ENCODE measurements at places on chromosomes 11 and 22. TPM values are rescaled to one million over a fixed set of nuclear protein-coding genes. Genes with fewer than 3 reads are reported as not detected.

DNA sequence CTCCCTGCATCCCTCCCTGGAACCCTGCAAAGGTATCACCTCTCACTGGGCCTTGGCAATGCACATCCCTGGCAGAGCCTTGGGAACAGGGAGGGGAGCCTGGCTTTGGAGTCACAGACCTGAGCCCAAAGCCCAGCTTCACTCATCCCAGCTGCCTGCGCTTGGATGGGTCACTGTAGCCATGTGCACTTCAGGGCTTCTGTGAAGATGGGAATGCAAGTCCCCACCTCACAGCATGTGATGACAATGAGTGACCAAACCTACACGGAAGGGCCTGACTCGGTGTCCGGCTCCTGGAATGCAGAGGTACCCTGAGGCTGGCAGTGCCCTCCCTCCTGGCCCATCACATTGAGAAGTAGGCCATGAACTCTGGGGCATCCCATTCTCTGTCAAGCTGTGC is 22.8 kb upstream of the BAIAP2L2 start:
- DNase-seq: no peak

DNA sequence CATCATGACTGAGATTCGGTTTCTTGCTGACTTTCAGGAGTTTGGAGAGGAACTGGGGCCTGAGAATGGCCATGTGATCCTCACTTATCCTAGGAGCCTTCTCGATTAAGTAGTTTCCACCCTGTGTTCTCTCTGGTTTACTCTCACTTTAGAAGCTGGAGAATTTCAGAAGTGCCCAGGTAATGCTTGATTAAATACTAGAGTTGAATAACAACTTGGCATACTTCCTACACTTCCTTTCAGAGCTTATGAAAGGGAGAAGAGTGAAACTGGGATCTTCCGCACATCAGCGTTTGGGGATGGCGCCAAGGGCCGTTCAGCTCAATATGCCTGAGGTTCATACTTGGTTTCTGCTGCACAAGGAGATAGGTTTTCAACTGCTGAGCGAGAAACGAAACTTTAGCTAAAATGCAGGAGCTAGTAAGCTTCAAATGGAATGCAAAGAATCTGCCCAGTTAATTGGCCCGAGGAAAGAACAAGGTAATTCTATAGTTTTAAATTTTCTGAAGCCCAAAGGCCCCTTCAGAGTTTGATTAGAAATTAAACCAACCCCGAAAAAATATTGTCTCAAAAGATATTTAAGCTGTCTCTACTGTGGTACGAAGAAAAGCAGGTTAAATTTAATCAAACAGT is 823 bp upstream of the MUC15 start:
- no peak for DNase-seq

DNA sequence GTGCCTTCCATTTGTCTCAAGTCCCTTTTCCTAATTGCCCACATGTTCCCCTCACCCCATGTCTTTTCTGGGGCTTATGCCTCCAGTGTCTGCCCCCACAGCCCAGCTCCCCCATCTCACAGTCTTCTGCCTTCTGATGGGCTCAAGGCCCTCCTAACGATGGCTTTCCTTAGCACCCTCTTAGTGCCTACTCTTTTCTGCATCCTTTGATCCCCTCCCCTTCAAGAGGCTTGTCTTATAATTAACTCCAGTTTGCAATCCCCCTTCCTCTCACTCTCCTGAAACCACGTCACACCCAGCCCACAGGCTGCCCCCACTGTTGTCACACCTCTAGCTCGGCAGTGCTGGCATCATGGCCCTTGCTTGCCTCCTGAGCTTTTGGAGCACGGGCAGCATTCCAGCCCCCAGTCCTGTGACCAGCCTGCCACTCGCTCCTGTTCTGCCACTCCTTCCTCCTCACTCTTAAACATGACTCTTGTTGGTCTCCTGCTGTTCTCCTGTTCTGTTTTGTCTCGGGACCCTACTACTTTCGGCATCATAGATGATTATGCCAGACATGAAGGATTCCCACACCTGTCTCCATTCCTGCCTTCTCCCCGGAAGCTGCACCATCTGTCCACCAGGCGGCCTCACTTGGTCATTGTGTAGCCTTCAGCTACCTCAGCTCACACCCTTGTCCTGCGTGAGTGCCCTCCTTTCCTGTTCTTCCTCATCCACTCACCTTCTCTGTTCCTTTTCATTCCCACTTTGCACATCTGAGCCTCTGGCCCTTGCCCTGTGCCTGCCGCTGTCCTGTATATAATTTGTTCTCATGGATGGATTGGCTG is 26.1 kb downstream of the UBE2L3 start:
- no peak for DNase-seq

GRCh38 chr11:103949781-103950180 is 86.7 kb upstream of the DDI1 start:
- DNase-seq: no peak

The MYO7A gene
- 0.45 TPM for total RNA-seq

The ARHGAP20 gene
- 20.0 TPM for total RNA-seq

DNA sequence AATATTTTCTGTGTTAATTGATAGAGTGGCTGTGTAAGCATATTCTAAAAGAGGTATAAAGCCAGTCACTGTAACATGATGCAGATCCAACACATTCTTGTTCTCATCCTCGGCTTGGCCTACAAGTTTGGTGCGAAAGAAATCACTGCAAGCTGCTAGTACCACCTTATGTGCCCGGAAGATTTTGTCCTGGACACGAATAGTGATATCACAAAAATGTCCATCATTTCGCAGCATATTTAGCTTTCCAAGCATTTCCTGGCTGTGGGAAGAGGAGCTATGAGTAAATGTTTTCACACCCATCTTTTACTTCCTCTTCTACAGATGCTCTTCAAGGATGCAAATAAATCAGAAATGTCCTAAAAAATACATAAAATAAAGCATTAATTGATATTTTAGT is 53.1 kb downstream of the ZBTB44 start:
- DNase-seq: no peak

The LMF2 gene
- 50.6 TPM for total RNA-seq

- DNase-seq: no peak
Measured at GRCh38 chr22:43821606-43822425, 9.7 kb upstream of the EFCAB6 start.

DNA sequence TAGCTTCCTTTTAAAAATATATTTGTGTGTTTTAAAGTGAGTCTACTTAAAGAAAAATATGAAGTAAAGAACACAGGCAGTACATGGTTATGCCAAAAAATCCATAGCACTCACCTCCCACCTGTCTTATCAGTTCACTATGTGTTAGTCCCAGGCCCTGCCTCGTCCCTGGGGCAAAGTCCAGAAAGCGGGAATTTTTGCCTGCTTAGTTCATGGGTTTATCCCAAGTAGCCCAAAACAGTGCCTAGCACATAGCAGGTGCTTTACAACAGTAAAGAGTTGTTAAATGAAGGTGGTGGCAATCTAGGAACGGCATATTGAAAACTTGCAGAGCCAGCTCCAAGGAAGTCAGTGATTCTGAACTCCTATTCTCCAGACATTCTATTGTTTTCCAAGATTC is 154.0 kb downstream of the MN1 start:
- DNase-seq: no peak

DNA sequence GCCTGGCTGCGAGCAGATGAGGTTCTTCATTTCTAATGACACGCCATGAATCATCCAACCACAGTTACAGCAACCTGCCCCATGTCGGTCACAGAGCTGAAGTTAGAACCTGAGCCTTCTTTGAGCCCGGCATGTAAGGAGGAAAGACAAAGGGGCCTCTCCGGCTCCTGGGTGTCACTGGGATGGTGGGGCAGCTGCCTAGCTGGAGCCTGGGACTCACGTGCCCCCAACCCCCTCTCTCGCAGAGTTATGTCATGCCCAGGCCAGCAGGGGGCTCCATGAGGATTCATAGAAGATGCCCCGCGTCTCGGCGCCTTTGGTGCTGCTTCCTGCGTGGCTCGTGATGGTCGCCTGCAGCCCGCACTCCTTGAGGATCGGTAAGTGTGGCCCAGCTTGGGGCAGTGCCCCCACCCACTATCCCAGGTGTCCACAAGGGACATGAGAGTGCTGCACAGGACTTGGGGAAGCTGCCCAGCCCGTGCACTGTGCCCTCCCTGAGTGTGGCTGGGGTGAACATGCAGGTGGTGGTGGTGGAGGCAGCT is 148.5 kb downstream of the GRIK4 start:
- DNase-seq: no peak

DNA sequence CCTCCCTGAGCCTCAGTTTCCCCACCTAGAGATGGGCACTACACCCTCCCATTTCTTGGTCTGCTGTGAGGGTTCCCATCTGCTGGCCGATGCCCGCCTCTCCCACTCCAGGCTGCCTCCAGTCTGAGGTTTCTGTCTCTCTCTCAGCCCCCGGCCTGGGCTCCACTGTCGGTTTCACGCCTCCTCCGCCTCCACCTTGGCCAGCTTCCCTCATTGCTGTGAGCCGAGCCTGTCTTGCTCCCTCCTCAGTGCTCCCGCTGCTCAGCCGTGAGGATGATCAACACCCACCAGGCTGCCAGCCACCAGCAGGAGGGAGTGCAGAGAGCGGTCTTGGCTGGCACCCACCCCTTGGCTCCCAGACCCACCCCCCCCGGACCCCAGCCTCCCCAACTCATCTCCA is 61.0 kb downstream of the CYTH4 start:
- no peak for DNase-seq

DNA sequence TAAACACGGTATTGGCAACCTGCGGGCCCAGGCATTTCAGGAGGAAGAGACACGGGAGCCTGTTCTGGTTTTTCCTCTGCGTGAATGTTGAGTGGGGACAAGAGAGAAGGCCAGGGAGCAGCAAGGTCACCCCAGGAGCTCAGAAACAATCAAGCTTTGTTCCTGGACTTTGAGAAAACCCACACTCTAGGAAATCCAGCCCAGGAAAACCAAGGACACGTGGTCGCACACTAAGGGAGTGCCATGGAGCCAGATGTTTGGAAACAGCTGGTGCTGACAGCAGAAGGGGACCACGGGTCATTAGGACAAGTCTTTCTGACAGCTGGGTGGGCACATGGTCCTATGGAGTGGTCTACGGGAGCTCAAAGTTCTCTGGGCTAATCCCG is 44.1 kb downstream of the MYH9 start:
- DNase-seq: no peak

GRCh38 chr11:126279191-126279590 is 3.7 kb upstream of the TIRAP start:
- no peak for DNase-seq

GRCh38 chr11:1953489-1954266 is 6.5 kb downstream of the MRPL23 start:
- no peak for DNase-seq

- DNase-seq: no peak
Measured at GRCh38 chr11:7982582-7983119, 4.5 kb upstream of the EIF3F start.

GRCh38 chr22:45579806-45580725 is 77.4 kb downstream of the FBLN1 start:
- DNase-seq: no peak

DNA sequence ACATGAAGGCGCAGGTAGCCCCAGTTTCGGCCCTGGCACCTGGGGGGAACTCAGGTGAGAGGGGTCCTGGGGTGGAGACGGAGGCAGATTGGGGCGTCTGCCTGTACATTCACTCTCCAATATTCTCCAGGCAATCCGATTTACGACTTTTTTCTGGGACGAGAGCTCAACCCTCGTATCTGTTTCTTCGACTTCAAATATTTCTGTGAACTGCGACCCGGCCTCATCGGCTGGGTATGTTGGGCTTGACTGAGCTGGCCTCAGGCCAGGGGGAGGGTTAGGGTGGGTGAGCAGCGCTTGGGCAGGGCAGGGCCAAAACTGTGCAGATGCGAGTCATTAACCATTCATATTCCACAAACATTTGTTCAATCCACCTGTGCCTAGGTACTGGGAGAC is 1.7 kb downstream of the TM7SF2 start:
- no peak for DNase-seq

The TUT1 gene
- total RNA-seq: 4.5 TPM

GRCh38 chr11:46414879-46415278 is 23.3 kb upstream of the CHRM4 start:
- DNase-seq: no peak

GRCh38 chr22:37618072-37618656 is 9.5 kb downstream of the GGA1 start:
- no peak for DNase-seq

The PTPRCAP gene
- total RNA-seq: 0.45 TPM

- DNase-seq: no peak
Measured at GRCh38 chr22:44786136-44786535, 33.8 kb downstream of the ARHGAP8 start.

DNA sequence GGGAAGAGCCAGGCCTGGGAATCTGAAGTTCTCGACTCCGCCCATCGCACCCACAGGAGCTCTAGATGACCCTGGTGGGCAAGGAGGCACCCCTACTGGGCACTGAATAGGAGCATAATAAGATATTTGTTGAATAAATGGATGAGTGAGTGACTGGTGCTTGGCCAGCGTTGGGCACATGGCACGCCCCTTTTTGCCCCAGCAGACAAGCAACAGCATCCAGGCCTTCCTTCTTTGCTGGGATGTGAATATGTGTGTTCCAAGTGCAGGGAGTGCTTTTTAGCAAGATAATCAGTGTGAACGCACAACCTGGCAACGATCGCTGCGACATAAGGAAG is 443 bp upstream of the CELF1 start:
- peak; percentile 39 for DNase-seq

The OR8A1 gene
- total RNA-seq: not detected

- DNase-seq: no peak
Measured at GRCh38 chr22:49792107-49792506, 35.6 kb downstream of the BRD1 start.

DNA sequence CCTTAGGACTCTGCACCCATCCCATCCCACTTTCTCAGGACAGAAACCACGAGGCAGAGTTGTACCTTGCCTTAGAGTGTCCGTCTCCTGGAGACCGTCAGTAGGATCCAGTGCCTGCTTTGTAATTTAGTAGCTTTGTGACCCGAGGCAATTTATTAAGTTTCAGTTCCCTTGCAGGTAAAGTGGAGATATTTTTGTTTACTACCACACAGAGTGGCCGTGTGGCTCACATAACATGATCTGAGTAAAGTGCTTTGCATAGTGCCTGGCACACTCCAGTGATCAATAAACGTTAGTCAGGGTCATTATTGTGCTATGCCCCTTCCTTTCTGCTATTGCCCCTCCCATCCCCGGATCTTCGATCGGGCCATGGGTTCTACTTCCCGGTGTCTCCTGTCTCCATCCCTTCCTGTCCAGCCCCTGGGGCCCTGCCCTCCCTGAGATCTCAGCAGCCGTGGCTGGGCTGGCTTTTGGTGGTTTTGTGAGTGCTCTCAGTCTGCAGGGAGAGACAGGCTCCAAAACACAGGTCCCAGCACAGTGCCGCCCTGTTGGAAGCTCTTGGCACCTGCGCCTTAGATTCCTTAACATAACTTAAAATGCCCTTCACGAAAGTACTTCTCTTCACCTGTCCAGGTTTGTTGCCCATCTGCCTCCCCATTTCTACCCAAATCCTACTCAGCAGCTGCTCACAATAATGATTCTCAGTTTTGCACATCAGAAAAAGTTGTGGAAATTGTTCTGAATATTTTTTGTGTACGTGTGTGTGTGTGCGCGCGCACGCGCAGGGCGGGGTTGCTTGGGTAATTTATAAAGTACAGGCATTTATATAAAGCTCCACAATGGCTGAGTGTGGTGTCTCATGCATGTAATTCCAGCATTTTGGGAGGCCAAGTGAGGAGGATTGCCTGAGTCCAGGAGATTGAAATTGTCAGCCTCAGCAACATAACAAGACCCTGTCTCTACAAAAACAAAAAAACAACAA is 753.7 kb downstream of the NTM start:
- DNase-seq: no peak

GRCh38 chr11:66857927-66858185 is 992 bp downstream of the LRFN4 start:
- no peak for DNase-seq

The IL10RA gene
- not detected for total RNA-seq

- peak; percentile 44 for DNase-seq
Measured at GRCh38 chr22:19086896-19087295, 35.3 kb downstream of the DGCR2 start.
